ENCODE measurements at places on chromosomes 2 and 18.

GRCh38 chr2:80592106-80592505 is 287.6 kb upstream of the LRRTM1 start:
- DNase-seq: no peak

DNA sequence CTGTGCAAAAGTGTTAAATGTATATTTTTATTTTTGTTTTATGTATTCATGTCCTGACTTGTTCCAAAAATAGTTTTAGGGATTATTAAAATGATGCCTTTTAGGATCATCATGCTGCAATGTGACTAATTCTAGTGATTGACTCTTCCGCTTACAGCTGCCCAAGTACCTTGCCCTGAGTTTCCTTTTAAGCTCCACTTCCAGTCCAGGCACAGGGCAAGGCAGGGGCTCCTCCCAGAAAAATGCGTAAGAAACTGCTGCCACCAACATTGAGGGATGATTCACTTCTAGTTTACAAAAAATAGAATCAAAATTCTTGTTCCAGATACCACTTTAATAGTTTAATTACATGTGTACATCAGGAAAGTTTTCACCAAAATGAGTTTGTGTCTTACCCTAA is 116.4 kb downstream of the IRS1 start:
- DNase-seq: no peak

- DNase-seq: no peak
Observed at GRCh38 chr2:120697471-120697870, 38.2 kb upstream of the GLI2 start.

GRCh38 chr2:14340703-14341102 is 291.8 kb upstream of the LRATD1 start:
- DNase-seq: no peak

GRCh38 chr2:64972426-64972825 is 16.8 kb upstream of the SLC1A4 start:
- no peak for DNase-seq

Data from activated T-cell treated with anti-CD3 and anti-CD28 coated beads for 24 hours (primary cell).